ENCODE measurements at places on chromosomes 6 and 20.

DNA sequence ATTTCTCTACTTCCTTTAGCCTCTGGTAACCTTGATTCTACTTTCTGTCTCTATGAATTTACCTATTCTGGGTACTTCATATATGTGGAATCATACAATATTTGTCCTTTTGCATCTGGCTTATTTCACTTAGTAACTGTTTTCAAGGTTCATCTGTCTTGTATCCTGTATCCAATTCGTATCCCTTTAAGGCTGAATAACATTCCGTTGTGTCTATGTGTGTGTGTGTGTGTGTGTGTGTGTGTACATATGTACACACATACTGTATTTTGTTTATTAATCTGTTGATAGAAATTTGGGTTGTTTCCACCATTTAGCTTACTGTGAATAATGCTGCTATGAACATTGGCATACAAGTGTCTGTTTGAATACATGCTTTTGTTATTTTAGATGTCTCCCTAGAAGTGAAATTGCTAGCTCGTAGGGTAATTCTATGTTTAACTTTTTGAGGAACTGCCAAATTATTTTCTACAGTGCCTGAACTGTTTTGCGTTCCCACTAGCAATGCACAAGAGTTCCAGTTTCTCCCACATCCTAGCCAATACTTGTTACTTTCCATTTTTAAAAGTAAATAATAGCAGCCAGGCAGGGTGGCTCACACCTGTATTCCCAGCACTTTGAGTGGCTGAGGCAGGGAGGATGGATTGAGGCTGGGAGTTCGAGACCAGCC lies 17.7 kb downstream of the SENP6 start:
- DNase-seq: no peak

DNA sequence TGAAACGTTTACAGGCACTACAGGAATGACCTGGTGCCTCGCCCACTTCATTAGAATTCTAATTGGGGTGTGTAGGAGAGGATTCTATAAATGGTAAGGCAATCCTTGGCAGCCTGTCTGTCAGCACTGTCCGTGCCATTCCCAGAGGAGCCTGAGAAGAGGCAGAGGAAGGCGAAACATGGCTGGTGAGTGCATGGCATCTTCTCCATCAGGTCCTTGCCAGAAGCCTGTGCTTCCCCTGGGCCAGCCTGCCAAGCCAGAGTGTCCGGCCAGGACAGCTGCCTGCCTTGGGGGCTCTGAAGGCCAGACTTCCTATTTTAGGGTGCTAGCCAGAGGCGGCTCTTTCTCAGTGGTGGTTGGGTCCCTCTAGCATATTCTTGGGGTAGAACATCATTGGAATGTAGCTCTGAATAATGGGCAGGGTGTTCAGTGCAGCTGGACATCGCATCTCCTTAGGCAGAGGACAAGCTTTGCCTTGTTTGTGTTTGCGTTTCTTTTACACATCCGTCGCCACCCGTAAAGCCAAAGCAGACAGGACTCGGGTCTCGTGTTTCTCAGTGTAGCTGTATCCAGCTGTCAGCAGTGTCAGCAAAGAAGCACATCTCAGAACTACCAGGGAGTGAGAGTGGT lies at the start of gene TGM3:
Gene TGM3, plus strand, starts transcription at position 116 of the 630 bp plus-strand sequence. Its CDS starts 63 bp downstream, at position 179.
- no peak for DNase-seq

- DNase-seq: no peak
Observed at GRCh38 chr6:36777801-36778200, 61.4 kb downstream of the CPNE5 start.

GRCh38 chr6:46528961-46529750 lies 37.9 kb upstream of the RCAN2 start:
- no peak for DNase-seq

- DNase-seq: no peak
Observed at GRCh38 chr6:37239950-37240713, 17.4 kb upstream of the TBC1D22B start.

DNA sequence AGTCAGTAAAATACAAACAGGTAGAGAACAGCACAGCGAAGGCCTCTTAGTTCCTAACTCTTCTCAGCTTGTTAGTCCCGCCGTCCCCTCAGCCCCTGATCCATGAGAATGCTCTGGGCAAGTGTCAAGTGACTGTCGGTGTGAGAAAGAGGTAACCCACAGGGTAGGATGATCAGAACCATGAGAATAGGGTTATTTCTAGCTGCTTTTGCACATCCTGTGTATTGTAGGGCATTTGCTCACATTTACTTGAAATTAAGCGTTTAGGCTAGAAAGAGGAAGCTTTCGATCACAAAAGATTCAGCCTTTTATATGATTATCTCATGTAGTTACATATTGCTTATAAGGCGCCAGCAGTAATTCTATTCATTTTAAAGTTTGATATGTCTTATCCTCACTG lies 103.0 kb upstream of the PDE10A start:
- no peak for DNase-seq

DNA sequence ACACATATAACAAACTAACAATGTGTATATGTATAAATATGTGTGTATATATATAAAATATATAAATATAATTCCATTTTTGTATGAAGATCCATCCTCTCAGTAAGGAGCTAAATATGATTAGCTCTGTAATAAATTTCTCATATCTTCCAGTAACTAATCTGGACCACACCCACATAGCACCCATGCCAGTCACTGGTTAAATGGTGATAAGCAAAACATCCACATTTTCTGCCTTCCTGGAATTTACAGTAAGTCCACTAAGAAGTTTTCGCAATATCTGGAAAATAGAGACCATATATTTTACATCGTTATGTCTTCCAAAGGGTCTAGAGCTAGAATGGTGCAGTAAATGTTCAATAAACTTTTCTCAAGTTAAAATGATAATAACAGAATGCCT lies 151.5 kb upstream of the STMND1 start:
- DNase-seq: no peak

DNA sequence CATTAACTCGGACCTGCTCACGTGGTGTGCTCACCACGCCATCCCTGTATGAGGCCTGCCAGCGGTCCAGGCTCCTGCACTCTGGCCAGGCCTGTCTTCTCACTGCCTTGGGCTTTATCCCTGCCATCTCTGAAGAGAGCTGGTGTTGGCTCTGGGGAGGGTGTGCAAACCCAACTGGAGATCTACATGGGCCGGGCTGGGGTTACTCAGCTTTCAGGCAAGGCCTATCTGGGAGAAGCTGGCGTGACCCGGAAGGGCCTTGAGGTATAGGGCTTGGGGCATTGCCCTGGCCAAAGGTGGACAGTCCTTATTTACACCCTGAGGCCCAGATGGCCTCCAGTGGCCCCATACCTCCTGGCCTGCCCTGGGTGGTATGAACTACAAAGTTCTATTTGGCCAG lies 5.0 kb downstream of the SLC29A1 start:
- no peak for DNase-seq

DNA sequence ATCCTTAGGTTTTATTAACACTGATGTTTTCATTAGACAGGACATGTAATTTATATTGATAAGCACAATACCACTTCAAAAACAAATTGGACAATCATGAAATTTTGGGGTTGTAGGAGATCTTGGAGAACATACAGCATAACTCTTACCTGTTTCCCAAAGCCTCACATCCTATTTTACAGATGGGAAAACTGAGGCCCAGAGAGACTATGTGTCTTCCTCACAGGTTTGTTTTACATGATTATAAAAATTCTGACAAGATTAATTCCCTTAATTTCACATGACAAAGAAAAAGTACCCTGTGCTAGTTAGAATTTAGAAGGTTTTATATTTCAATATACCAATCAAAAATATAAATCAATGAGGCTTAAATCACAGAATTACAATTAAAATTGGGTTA lies 145.5 kb downstream of the GMDS start:
- DNase-seq: no peak

DNA sequence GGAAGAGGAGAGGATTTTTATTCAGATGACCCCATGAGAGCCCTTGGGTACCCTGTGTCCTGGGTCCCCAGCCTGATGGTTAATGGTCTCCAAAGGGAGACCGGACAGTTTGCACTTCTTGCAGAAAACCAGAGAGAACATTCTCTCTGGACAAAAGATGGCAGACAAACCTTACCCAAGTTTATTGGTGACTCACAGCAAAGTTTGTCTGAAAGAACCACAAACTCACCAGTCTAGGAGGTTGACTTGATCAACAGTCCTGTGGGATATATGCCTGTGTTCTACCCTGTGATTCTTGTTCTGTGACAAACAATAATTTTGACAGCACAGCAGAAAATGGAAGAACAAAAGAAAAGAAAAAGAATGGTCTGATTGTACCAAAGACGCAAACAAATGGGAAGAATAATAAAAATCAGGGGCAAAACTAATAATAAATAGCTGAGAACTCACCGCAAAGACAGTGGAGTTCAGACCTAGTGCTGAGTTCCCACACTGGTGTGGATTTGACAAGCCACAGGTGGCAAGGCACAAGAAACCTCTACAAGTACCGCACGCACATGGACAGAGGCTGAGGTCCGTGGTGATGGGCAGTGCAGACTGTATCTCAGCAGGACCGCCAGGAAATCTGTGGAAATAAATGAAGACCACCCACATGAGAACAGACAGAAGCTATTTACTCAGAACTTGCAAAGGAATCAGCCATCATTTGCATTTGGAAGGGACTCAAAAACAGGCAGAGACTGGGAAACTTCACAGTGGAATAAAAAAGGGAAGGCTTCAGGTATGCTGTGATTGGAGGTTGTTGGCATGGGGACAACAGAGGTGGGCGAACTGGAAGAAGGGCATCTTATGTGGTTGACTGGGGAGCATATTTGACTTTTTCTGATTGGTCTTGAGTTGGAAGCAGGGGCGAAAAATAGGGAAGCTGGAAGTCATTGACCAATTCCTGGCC lies 246.3 kb upstream of the RNF24 start:
- no peak for DNase-seq

GRCh38 chr6:136791296-136792094 lies 782 bp downstream of the MAP3K5 start:
- peak; percentile 18 for DNase-seq

- no peak for DNase-seq
Observed at GRCh38 chr6:138275976-138276375, 57.7 kb upstream of the PBOV1 start.

DNA sequence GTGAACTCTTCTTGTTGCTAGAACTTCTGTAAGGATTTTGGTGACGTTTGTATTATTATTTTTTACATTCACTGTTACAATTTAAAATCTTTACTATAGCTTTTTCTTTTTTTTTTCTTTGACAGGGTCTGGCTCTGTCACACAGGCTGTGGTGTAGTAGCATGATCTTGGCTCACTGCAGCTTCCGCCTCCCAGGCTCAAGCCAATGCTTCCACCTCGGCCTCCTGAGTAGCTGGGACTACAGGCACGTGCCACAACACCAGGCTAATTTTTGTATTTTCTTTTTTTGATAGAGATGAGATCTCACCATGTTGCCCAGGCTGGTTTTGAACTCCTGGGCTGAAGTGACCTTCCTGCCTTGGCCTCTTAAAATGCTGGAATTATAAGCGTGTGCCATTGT lies 21.2 kb downstream of the HECA start:
- no peak for DNase-seq

DNA sequence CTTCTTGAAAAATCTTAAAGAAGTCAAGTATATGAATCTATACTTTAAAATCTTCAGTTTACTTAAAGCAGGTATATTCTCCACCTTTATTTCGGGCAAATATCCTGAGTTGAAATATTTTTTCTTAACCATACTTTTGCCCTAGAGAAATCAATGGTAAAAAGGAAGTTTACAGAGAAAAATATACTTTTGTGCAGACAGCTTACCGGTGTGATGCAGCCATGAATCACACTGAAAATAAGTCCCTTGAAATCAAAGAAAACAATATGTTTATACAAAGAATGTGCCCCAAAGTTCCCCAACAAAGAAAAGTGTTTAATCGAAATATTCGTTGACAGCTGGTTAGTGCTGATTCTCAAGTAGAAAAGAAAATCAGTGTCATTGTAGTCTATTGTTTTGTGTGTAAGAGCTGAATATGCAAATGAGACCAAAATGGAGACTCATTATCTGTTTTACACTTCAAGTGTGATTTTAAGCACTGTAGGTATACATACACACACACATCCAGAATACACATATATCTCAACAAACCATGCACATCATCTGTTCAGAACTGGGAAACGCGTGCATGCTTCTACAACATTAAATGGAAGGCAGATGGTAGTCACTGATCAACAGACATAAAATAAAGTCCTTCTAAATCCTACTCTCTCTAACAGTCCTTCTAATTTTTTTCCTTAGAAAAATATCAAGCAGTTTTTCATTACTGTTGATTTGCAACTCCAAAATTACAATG lies 73.3 kb downstream of the BTBD9 start:
- no peak for DNase-seq

DNA sequence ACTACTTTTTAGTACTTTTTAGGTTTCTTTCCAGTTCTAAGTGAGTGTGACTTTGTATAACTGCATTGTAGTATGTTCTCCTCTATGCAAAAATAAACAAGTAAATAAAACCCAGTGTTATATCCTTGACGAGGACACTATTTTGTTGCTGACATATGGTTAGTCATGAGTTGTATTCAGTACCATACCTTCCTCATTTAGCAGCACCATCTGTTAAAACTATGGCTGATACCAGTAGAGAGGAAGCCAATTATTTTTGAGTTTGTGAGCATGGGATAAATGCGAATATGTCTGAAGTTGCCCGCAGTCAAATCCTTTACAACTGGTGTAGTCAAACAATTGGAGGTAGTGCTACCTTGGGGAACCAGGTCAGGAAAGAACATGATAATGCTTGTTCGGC lies 74.1 kb downstream of the CDKAL1 start:
- no peak for DNase-seq

- no peak for DNase-seq
Observed at GRCh38 chr6:16337295-16337975, 99.0 kb downstream of the GMPR start.

DNA sequence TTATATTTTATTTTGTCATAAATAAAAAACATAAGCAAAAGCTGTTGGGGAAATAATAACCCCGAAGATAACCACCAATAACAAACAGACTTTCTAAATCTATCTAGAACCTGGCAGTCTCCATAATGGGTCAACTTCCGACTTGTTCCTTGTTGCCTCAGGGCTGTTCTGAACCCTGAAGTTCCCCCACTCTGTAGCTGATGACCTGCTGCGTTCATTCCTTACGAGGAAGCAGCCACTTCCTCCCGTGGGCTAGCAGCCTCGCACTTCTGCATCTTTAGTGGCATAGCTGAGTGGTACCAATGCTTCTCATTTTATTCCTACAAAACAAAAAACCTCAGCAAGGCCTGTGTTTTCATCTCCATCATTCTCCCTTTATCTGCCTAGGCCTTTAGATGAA lies 103.0 kb downstream of the PLEKHG1 start:
- DNase-seq: no peak

- no peak for DNase-seq
Observed at GRCh38 chr6:13450628-13451027, 36.8 kb downstream of the GFOD1 start.

GRCh38 chr20:18790787-18791186 lies 22.8 kb upstream of the SCP2D1 start:
- no peak for DNase-seq

GRCh38 chr6:169845426-169846285 lies 94.2 kb downstream of the ERMARD start:
- DNase-seq: no peak

- DNase-seq: no peak
Observed at GRCh38 chr6:134741200-134741536, 208.7 kb downstream of the ALDH8A1 start.

DNA sequence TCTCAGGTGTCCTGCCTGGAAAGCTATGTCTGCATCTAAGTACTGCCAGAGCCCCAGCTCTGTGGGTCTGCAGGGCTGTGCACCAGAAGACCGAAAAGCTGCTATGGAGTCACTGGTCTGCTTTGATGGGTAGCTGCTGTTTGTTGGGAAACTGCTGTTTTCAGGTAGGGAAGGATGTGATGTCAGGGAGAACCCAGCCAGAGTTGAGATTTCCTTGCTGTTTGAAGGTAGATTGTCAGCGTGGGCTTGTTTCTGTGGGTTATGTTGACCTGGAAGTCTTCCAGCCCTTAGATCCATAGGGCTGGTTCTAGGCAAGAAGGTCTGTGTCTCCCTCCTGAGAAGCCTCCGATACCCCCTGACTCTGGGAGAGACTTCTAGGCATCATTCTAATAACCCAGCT lies 12.2 kb upstream of the SHLD1 start:
- DNase-seq: no peak

Measured in neuronal stem cell (in vitro differentiated cells).